ENCODE measurements at places on chromosomes 13 and 19. TPM values are rescaled to one million over a fixed set of nuclear protein-coding genes. Genes with fewer than 3 reads are reported as not detected.

The NLRP5 gene
- not detected for total RNA-seq

The FBN3 gene
- total RNA-seq, result not detected

The TPRX1 gene
- not detected for total RNA-seq

The GZMM gene
- total RNA-seq, result 286 TPM

The C19orf33 gene
- 4.0 TPM for total RNA-seq

The CYTH2 gene
- total RNA-seq, result 38.5 TPM

The ZNF490 gene
- 20.9 TPM for total RNA-seq

The KLK4 gene
- total RNA-seq, result not detected

The GSX1 gene
- total RNA-seq, result not detected

The FAM216B gene
- total RNA-seq, result not detected

The DPP9 gene
- total RNA-seq, result 165 TPM

The KIR2DL3 gene
- 54.1 TPM for total RNA-seq

DNA sequence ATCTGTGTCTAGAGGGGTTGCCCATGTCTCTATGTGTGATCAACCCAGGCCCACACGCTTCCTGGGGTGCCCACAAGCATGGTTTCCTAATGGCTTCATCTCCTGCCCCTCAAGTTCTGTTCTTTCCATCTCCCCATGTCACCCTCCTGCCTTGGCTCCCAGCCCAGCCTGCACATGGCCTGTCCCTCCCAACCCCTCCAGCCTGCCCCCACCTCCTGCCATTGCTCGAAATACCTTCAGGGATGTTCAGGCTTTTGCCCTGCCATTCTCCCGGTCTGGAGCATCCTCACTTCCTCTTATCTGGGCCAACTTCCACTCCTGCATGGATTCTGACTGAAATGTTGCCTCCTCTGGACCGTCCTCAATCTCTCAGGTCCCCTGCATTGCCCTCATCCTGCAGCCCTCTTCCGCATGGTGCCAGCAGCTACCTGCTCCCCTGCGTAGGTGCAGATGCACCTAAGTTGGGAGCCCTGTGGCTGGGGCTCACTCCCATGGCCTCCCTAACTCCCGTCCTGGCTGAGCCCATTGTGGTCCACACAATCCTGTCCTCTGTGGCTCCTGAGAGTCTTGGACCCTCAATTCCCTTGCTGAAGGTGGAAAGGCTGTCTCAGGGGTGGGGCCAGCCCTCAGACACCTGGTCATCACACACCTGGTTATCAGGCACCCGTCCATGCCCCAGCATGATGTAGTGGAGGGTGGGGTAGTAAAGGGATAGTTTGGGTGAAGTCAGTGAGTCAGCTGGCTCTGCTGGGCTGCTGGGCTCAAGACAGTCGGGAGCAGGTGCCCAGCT is 152.1 kb downstream of the URI1 start:
- no peaks in the 10 kb centered on the region for H3K36me3 ChIP-seq
- no peaks in the 10 kb centered on the region for H3K27me3 ChIP-seq
- no peaks in the 10 kb centered on the region for H3K4me1 ChIP-seq
- H3K27ac ChIP-seq, result no peak overlapping the region
- H3K4me3 ChIP-seq, result no peak overlapping the region

- H3K27ac ChIP-seq, result no peak overlapping the region
- no peak overlapping the region for H3K4me3 ChIP-seq
Observed at GRCh38 chr19:6354098-6354674, 7.1 kb upstream of the CLPP start.

GRCh38 chr19:47228937-47229675 is 1.9 kb downstream of the BBC3 start:
- H3K4me3 ChIP-seq, result peak overlapping the region; percentile 50
- peak overlapping the region; percentile 69 for H3K27ac ChIP-seq
- DNase-seq, result peak; percentile 52
- H3K27me3 ChIP-seq, result no peaks in the 10 kb centered on the region
- no peaks in the 10 kb centered on the region for H3K36me3 ChIP-seq
- H3K4me1 ChIP-seq, result peaks cover 61% of the 10 kb centered on the region

DNA sequence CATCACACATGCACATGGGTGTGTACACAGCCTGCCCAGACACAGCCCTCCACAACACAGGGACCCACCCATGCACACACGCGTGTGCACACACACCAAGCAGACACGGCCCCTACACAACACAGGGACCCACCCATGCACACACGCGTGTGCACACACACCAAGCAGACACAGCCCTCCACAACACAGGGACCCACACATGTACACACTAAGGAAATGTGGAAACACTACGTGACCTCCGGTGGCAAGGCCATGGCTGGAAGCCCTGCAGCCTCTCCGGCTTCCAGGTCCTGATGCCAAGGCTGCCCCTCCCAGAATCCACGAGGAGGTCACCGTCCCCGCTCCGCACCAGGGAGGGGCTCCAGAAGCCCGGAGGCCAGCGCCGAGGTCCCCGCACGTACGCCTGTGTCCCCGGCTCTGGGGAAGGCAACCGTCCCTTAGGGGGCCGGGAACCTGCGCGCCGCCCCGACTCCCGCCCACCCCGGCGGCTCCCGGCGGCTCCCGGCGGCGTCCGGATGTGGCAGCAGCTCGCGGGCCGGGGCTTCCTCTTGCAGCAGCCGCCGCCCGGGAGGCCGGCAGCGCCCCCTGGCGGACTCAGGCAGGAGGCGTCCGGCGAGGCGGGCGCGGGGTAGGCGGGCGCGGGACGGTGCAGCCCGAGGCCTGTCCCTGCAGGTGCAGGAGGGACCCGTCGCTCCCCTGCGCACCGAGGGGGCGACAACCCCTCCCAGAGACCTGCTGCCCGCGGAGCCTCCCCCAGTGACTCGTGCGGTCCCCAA is 29.8 kb upstream of the GRTP1 start:
- H3K4me3 ChIP-seq, result peak overlapping the region; percentile 70
- DNase-seq, result peak; percentile 83
- no peaks in the 10 kb centered on the region for H3K27me3 ChIP-seq

DNA sequence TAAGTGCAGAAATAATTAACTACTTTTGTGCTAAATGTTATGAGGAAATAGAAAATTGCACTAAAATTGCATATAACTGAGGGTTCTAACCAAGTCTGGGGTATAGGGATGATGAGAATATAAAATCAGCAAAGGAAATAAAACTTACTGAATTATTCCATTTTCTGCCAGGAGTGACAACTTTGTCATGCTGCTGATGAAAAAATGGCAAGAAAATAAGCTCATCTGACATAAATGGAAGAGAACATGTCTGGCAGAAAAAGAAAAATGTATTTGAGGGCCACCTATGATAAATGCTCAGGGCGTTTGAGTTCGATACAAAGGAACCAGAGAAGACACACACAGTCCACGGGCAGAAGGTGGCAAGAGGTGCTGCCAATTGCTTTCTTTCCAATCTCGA is 78.2 kb downstream of the LHFPL6 start:
- DNase-seq, result no peak
- no peaks in the 10 kb centered on the region for H3K36me3 ChIP-seq
- H3K4me3 ChIP-seq, result no peak overlapping the region
- H3K4me1 ChIP-seq, result no peaks in the 10 kb centered on the region

- no peaks in the 10 kb centered on the region for H3K4me1 ChIP-seq
- DNase-seq, result no peak
- no peaks in the 10 kb centered on the region for H3K27me3 ChIP-seq
- H3K27ac ChIP-seq, result no peak overlapping the region
Observed at GRCh38 chr13:21639561-21639960, 31.3 kb upstream of the FGF9 start.

DNA sequence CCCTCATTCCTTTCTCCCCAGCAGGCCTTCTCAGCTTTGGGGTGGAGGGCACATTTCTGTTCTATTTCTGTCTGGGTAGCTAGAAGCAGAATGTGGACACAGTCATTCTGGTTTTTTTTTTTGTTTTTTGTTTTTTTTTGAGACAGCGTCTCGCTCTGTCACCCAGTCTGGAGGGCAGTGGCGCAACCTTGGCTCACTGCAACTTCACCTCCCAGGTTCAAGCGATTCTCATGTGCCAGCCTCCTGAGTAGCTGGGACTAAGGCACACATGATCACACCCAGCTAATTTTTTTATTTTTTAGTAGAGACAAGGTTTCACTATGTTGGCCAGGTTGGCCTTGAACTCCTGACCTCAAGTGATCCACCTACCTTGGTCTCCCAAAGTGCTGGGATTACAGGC is 20.3 kb downstream of the CLPTM1 start:
- no peaks in the 10 kb centered on the region for H3K4me1 ChIP-seq
- no peak overlapping the region for H3K4me3 ChIP-seq
- no peaks in the 10 kb centered on the region for H3K27me3 ChIP-seq

DNA sequence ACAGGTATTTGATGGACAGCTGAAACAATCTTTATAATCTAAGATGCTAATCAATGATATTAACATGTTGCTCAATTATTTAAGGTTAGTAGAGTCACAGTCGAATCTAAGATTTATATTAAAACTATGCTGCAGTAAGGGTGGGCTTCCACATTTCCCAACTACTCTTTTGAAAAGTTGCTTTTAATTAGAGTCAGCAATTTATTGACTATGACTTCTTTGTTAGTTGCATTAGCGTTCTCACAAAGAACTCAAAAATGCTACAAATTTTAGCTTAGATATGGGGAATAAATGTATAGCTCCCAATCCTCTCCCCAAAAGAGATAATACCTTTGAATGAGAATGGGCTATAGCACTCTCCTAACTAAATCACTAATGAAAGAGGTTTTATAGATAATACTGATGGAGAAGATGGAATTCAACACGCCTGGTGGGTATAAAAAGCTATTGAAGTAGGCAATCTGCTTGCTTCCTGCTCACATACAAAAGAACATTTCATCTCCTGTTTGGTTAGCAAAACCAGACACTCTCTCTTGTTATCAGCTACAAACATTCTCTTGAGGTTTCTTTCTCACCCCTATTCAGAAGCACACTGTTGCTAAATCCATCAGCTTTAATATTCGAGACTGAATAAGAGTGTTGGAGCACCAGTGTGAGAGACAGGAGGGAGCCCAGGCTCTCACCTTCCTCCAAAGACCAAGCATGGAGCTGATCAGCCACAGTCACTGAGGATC is 2.4 kb upstream of the FLT1 start:
- DNase-seq, result no peak
- H3K4me1 ChIP-seq, result peaks cover 21% of the 10 kb centered on the region
- H3K27me3 ChIP-seq, result peaks cover 14% of the 10 kb centered on the region
- H3K36me3 ChIP-seq, result no peaks in the 10 kb centered on the region

DNA sequence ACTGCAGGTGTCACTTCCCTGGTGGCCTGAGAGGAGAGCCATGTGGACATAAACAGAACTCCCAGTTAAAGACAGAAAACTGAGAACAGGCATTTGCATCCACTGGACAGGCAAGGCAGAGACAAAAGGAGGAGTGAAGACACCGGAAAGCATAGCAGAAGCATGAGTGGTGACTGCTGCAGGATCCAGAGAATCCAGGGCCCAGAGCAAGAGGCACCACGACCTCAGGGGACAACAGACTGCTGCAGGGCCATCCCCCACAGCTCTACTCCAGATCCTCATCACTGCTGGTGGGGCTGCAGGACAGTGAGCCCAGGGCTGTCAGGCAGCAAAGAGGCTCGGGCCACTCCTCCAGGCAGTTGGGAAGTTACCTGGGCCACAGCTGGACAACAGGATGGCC is 14.5 kb upstream of the ISYNA1 start:
- no peak overlapping the region for H3K4me3 ChIP-seq
- H3K4me1 ChIP-seq, result peaks cover 8% of the 10 kb centered on the region
- DNase-seq, result no peak
- H3K27ac ChIP-seq, result no peak overlapping the region

GRCh38 chr19:41159881-41160280 is 33.1 kb upstream of the CYP2S1 start:
- H3K36me3 ChIP-seq, result no peaks in the 10 kb centered on the region
- no peak for DNase-seq
- H3K27me3 ChIP-seq, result no peaks in the 10 kb centered on the region
- H3K27ac ChIP-seq, result no peak overlapping the region
- no peaks in the 10 kb centered on the region for H3K4me1 ChIP-seq
- no peak overlapping the region for H3K4me3 ChIP-seq

DNA sequence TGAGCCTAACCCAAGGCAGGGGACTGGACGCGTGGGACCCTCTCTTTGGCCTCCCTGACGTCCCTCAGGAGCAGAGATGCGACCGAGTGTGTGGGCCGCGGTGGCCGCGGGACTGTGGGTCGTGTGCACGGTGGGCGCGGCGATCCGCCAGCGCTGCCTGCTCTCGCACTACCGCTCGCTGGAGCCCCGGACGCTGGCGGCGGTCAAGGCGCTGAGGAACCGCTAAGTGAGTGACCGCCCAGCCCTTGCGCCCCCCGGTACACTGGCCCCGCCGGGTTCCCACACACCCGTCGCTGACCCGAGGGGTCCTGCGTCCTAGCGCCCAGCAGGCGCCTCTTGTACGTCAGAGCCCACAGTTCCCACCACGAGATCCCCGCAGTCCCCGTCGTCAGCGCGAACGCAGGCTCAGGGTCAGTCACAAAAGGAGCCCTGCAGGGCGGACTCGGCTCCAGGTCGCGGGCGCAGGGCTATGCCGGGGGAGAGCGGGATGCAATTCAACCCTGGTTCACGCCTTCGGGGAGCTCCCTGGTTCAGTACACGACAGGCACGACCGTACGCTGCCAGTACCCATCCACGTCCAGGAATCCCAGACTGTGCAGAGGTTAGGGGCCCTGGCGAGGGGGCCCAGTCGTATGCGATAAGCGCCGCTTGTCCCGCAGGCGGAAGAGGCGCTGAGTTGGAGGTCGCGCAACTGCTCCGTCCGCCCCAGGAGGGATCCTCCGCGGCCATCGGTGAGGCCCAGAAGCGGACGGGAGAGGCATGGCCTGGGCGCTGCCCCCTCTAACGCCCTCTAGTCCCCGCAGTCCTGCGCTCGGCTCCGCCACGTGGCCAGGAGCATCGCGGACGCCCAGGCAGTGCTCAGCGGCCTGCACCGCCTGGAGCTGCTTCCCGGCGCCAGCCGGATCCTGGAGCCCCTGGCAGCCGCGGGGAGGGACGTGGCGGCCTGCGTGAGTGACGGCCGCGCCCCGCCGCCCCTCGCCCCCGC is 3.6 kb upstream of the IFNL2 start:
- peaks cover 36% of the 10 kb centered on the region for H3K27me3 ChIP-seq
- no peak overlapping the region for H3K4me3 ChIP-seq
- peaks cover 20% of the 10 kb centered on the region for H3K4me1 ChIP-seq

DNA sequence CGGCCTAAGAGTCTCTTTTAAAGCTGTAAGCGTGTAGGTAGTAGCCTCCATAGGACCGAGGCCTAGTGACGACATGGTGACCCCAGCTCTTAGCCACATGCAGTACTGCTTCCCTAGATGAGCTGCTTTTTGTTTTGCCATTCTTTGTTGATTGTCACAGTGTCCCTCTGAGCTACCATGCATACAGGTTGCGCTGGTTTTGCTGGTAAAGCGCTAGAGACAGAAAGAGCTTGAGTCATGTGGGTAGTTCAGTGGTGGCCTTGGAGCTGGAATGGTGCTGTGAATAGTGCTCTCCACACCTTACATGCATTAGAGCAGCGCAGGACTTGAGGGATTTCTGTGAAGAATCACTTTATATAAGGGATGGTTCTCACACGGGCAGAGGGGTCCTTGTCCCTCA is 5.1 kb downstream of the HNRNPM start:
- no peak overlapping the region for H3K4me3 ChIP-seq
- H3K4me1 ChIP-seq, result peaks cover 54% of the 10 kb centered on the region
- no peaks in the 10 kb centered on the region for H3K27me3 ChIP-seq
- H3K27ac ChIP-seq, result no peak overlapping the region

GRCh38 chr19:48842789-48843162 is 6.5 kb upstream of the HSD17B14 start:
- no peaks in the 10 kb centered on the region for H3K4me1 ChIP-seq
- H3K27me3 ChIP-seq, result no peaks in the 10 kb centered on the region
- H3K4me3 ChIP-seq, result no peak overlapping the region
- H3K36me3 ChIP-seq, result no peaks in the 10 kb centered on the region

GRCh38 chr13:99313501-99313900 is 6.3 kb upstream of the GPR183 start:
- DNase-seq, result no peak
- H3K4me3 ChIP-seq, result no peak overlapping the region
- peaks cover 31% of the 10 kb centered on the region for H3K4me1 ChIP-seq
- H3K27me3 ChIP-seq, result no peaks in the 10 kb centered on the region
- peak overlapping the region; percentile 6 for H3K27ac ChIP-seq

Measured in natural killer cell (primary cell).